T-helper 2 cell (primary cell): ENCODE measurements at places on chromosomes 6 and 20.

GRCh38 chr6:55286824-55287223 is 40.4 kb upstream of the GFRAL start:
- no peak for DNase-seq

DNA sequence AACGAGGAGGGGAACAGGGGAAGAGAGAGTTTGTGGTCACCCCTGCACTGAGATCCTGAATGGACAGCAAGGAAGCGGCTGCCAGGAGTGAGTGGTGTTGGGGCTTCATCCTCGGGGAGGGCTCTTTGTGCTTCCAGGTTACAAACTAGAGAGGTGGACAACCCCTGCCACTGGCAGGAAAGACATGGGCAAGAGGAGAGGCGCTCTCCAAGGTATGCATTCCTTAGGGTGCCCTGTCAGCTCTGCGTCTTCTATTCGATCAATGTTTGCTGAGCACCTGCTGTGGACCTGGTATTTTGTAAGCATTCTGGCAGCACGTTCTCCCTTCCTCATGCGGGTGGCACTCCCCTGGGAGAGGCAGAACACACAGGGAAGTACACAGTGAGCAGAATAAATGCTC is 93.6 kb downstream of the CDH4 start:
- no peak for DNase-seq

DNA sequence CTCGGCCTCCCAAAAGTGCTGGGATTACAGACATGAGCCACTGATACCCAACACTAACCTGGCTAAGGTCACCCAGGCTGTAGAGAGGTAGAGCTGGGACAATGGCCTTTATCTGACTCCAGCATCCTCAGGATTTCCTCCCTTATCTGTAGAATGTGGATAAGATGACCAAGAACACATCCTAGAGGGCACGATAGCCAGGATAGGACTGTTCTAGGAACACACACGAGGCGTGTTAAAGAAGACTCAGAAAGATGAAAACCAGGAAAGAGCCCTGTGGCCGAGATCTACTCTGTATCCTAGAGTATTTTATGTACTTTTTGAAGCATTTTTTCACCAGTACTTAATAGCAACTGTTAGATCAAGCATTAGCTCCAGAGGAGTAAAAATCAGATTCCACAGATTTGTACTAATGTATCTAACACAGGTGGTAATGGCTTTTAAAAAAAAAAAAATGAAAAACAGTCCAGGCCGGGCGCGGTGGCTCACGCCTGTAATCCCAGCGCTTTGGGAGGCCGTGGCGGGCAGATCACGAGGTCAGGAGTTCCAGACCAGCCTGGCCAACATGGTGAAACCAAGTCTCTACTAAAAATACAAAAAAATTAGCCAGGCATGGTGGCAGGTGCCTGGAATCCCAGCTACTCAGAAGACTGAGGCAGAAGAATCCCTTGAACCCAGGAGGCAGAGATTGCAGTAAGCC is 17.3 kb downstream of the PPP1R10 start:
- DNase-seq, result no peak

DNA sequence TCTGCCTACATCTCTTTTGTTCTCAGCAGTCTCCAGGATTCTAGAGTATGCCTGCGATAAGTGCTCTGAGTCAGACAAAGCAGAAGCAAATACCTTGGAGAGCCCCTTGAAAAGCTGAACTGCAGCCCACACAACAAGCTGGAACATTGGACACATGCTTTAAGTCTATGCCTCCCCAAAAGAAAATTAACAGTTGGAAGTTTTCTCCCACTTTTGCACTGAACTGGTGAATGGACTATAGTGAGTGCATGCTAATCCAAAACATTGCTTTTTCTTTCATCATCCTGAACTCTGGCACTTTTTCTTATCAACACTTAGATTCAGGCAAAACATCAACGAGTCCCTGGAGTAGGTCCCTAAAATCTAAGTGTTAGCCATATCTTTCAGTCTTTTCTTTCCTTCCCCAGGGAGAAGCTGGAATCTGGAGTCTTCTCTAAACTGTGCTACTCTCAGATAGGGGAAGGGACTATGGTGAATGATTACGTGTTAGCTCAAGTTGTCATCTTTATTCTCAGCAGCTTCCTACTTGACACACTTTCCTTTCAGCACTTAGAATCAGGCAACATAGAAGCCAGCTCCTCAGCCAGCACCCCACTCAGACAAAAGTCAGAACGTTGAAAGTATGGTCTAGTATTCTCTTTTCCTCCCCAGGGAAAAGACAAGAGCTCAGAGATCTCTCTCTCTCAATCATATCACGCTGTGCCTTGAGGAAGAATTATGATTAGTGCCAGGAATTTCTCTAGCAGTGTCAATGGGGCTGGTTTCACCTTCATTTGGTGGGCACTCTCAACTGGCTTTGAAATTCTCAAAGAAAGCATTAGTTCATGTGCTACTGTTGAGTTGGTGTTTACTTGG is 811.0 kb upstream of the GJE1 start:
- no peak for DNase-seq

DNA sequence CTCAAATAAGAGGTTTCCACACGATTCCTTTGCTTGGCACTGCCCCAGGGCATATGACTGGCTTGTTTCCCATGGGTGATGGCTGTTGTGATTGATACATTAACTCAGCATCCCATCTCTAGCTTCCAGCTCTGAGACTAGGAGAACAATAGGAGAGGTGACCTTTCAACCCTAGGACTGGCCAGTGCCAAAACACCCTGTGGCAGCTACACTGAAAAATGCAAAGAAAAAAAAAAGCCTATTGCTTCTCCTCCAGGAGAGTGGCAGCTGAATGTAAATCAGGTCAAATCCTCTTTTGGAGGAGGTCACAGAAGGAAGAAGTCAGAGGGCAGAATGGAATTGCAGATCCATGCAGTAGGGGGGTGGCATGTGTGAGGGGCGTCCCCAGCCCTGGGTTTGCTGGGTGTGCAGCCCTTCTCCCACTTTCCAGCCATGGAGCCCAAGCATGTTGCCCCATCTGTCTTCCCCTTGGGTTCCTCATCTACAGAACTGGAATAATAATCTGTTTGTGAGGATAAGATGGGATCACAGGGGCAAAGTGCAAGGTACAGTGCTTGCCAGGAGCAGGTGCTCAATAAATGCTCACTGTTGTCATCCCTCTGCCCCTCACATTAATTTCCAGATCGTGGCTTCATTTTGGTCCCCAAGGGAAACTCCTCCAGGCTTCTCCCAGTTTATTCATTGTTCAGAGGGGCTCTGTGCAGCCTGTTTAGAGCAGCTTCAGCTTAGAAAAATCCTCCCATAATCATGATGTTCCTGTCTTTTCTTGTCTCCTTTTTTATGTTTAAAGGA is 245.0 kb upstream of the RIN2 start:
- DNase-seq, result no peak

GRCh38 chr6:156980515-156980914 is 203.3 kb downstream of the ARID1B start:
- no peak for DNase-seq

DNA sequence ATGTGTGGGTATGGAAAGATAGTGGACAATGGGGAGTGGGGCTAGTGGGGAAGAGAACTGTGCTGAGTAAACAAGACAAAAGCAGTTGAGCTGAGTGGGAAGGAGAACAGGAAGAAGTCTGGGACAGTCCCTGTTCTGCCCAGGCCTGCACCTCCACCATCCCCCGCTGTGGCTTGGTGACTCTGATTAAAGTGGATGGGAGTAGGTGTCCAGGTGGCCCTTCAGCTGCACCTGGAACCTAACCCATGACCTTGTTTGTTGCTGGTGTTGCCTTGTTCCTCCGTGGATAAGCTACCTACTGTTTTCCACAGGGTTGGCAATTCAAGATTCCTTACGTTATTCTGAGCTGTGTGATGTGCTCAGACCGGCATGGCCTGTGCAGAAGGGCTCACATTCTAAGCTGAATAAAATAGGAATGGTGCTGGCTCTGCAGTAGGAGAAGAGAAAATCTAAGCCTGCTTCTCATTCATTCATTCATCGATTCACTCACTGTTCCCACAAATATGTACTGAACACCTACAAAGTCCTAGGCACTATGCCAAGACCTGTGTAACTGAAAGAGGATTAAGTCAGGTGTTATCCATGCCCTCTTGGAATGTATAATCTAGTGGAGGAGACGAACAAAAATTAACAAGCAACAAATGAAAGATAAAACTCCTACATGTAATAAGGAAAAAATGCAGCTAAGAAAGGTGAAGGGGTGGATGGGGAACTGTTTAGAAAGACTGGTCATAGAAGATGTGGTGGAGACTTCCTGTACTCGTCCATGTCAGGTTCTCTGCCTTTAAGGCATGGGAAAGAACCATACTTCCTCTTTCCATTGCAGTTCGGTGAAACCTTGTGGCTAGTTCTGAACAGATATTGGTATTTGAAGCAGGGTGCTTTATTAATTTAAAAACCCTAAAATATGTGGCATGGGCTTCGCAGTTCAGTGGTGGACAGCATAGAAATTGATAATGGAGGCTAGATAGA is 10.1 kb upstream of the CALHM6 start:
- no peak for DNase-seq
